ENCODE measurements at places on chromosomes 11 and 22.

DNA sequence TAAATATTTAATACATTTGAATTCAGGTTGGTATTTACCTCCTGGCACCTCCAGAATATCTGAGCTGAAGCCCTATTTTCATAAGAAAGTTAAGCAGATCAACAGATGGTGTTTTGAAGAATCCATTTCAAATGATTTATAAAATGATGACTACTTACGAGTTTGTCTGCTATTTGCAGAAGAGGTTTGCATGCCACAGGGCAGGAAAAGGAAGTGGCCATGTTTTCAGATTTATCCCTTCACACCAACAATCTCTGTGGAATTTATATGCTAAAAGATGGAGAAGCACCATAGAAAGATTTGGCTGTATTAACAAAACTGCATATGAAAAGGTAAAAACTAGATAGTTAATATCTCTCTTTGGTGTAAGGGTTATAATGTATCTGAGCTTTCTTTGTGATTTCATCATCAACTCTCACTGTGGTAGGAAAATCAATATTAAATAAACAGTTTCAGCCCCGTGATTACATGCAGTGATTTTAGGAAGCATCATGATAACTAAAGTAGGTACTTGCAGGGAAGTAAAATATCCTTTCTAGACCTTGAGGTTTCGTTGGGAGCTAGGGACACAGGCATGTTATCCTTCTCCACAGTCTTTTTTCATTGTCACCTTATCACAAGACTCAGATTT, 2.6 kb downstream of the BMAL1 start:
- no peak for DNase-seq

- DNase-seq = no peak
Measured at GRCh38 chr11:20161230-20161918, 1.1 kb upstream of the DBX1 start.

DNA sequence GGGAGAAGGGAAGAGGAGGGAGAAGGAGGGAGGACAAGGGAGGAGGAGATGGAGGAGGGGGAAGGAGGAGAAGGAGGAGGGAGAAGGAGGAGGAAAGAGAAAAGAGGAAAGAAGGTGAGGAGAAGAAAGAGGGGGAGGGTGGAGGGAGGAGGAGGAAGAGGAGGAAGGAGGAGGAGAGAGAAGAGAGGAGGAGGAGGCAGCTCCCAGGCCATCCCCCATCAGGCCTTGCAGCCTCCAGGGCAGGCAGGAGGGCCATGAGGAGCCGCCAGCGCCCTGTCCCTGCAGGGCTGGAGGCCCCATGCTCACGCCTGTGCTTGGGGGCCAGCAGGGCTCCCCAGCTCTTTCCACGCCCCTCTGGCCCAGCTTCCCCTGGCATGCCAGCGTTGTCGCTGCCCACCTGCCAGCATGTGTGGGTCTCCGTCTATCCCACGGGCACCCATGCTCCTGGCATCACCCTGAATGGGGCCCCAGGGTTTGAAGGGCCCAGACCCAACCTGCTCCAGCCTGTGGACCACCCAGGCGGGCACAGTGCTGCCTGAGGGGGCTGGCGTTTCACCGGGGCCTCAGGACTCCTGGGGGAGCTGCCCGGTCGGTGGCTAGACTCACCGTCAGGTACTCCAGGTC, 5.2 kb downstream of the TSPAN32 start:
- no peak for DNase-seq

- no peak for DNase-seq
Measured at GRCh38 chr11:90756617-90757016, 533.8 kb upstream of the CHORDC1 start.

- DNase-seq = no peak
Measured at GRCh38 chr11:107988397-107989158, 20.1 kb upstream of the CUL5 start.

GRCh38 chr22:20563466-20563906, 56.1 kb downstream of the MED15 start:
- DNase-seq = no peak

GRCh38 chr22:35322126-35322525, 22.4 kb downstream of the TOM1 start:
- no peak for DNase-seq

GRCh38 chr11:8258784-8259183, 4.9 kb downstream of the LMO1 start:
- DNase-seq = no peak

DNA sequence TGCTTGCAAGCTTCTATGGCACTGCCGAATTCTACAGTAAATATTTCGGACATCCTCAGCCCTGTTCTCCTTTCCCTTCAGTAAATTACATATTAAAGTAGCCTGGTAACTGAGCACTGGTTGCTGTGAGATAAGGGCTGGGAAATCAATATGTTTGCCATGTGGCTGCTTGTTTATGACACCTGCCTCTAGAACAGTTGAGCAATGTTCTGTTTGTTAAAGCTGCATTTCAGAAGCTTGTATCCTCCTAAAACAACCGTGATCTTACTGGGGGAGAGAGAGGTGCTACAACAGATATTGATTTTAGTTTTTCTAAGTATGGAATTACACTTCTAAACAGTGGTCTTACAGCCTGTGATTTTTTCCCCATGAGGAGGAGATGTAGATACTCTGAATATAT, 39.4 kb downstream of the ZBTB16 start:
- no peak for DNase-seq

- DNase-seq = peak; percentile 44
Measured at GRCh38 chr11:69918938-69919650, 99.9 kb upstream of the FGF3 start.

DNA sequence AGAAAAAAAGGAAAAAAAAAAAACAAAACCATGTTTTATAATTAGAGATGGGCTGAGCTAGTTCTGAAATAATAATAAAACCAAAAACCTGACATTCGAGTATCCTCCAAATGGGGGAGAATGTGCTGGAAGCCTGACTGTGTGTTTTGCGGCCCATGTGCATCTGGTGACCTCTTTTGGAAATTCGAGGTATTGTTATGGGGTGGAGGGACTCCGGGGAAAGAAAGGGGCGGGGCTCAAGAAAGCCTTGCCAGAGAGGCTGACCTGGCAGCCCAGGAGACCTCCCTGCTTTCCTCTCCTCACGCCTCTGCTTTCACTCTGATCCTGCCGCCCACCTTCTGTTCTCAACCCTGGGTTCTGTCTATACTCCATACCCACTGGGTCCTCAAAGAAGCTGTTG, 72.9 kb downstream of the CTTN start:
- no peak for DNase-seq

- peak; percentile 28 for DNase-seq
Measured at GRCh38 chr11:2892967-2893528, 7.5 kb upstream of the CDKN1C start.

GRCh38 chr11:107682572-107682971, 29.3 kb downstream of the SLN start:
- no peak for DNase-seq

GRCh38 chr11:119340335-119341221, at the start of gene C1QTNF5:
TSS of gene C1QTNF5 (minus strand) at chr11:119340883. CDS start at chr11:119340397, 486 bp downstream.
- no peak for DNase-seq

GRCh38 chr11:116258821-116259220, 514.0 kb downstream of the BUD13 start:
- no peak for DNase-seq

DNA sequence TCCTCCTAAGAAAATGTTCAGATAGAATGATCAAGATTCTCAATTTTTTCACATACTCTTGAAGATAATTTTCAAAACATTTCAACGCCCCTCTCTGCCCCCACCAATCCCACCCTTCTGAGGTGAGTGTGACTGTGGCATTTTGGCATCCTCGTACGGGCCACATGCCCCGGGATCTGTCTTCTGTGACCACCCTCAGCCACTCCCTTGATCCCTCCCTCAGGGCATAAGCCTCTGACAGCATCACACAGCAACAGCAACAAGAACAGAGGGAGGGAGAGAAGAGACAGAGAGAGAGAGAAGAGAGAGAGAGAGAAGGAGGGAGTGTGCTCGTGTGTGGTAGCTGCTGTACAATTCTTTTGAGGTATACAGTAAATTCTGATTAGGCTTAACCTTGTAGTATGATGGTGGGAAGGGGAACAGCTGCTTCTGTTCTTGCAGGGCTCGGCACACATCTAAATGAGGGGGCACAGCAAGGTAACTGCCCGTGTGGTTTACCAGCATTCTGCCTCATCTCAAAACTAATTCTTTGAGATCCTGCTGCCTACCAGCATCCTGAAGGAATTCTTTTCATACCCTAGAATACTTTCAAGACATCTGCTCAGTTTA, 21.4 kb downstream of the SCUBE2 start:
- no peak for DNase-seq

DNA sequence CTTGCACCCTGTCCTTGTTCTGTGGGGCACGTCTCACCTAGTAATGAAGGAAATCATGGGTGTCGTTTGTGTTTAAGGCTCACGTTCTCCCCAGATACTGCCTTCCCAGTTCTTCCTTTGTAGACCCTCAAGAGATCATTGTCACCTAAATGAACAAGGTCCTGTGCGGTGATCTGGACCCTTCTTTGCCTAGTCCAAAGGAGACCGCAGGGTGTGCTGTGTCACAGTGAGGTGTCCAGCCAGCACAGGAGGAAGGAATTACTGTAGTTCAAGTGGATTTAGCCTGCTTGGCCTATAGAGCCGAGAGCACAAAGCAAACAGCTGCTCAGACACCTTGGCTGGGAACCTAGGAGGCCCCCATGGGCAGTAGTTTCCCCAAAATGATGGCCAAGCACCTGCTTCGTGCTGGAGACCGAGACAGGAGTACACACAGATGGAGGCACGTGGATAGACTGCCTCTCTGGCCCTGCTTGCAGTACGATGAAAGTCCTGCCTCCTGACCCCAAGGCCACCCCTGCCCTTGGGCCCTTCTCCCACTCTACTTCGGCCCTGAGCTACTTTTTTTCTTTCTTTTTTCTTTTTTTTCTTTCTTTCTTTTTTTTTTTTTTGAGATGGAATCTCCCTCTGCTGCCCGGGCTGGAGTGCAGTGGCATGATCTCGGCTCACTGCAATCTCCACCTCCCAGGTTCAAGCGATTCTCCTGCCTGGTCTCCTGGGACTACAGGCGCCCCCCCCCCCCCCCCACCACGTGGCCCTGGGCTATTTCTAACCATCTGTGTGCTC, 19.4 kb upstream of the PPFIA1 start:
- no peak for DNase-seq

GRCh38 chr11:72080326-72081183, at the start of the genes LRRC51 and NUMA1:
TSS of gene LRRC51 (plus strand) at chr11:72080850. CDS start at chr11:72089084, 8,234 bp downstream.
TSS of gene NUMA1 (minus strand) at chr11:72080542. CDS start at chr11:72035943, 44,599 bp downstream.
- peak; percentile 97 for DNase-seq

DNA sequence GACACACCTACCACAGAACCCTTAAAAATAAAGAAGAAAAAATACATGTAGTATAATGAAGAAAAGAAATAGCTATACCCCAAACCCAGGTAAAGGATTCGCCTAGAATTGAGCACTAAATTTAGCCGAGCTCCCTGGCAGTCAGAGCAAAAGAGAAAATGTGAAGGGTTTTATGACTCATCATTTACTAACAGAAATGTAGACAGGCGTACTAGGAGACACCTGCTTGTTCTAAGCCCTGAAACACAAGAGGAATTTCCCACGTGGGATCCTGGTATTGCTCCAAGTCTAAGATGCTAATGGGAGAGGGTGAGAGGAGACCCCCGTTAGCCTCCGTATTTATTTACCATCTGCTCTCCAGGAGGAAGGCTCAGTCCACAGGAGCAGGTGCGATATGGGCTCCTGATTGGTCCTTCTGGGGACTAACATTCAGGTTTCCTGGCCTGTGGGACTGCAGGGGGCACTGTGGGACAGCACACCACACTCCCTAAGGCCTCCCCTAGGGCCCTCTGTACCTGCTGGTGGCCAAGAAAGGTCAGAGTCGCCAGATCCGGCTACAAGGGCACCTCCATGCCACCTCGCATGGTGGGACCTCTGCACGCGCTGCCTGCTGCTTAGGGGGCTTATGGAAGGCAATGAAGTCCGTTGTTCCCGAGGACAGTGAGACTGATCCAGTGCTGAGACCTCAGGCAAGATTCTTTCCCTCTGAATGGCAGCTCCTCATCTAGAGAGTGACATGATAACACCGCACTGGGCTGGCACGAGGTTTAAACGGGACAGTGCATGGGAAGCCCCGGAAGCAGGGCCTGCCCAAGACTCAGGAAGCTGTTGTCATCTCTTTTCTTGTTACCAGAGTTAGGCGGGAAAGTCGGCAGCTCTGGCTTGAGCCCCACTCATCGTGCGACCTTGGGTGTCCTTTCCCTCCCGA, 25.8 kb downstream of the KCNC1 start:
- DNase-seq = no peak

- no peak for DNase-seq
Measured at GRCh38 chr11:134574947-134575346, 162.9 kb upstream of the B3GAT1 start.

DNA sequence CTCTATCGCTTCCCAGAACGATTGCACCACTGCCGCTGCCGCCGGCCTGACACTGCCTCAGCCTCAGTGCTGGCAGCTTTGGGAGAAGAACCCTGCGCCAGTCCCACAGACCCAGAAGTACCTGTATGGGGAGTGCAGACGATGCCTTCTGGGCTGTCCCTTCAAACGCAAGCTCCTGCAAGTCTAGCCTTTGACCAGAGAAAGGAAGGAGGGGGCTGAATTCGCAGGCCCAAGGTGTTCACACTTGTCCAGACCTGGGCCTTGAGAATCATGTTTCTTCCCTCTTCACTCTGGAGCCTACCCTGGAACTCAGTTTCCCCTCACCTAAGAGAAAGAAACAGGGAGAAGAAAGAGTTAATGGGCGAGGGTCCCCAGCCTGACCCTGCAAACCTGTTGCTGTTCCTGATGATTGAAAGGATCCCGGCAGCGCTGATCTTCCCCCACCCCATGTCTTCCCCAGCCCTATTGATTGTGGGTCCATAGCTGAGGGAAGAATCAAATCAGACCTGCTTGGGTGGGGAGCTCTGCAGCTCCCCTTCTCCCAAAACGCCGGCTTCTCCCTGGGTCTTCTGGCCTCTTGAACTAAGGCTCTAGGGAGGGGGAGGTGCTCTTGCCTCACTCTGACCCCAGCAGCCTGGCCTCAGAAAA, 786 bp upstream of the MCAM start:
- no peak for DNase-seq

DNA sequence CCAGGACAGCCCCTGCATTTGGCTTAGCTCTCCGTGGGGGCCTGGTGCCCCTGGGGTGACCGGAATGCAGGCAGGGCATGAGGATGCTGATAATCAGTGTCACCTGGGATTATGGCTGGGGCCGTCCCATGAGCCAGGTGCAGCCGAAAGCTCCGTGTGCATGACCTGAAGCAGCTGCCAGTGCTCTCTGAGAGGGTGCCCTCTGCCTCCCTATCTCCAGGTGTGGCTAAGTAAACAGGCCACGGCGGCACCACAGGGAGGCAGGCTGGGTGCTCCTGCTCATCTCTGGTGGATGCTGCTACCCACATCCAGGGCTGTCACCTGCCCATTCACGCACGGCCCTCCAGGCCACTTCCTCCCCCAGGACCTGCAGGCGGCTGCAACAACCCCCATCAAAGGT, 29.8 kb downstream of the DUSP8 start:
- DNase-seq = no peak

DNA sequence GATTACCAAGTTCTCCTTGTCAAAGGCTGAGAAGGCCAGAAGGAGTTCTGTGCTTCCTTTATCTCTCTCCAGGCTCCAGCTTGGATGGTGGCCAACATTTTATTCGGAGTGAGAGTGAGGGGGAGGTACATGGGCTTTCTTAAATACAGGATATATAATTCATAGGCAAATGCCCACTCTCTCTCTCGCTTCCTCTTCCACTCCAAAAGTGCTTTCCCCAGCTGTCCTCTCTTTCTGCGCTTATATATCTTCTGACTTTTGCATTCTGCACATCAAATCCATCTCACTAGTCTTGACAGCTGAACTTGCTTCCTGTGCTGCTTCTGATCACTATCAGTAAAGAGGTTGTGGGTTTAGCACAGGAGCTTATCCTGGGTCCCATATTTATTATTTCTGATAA, 125.4 kb upstream of the ARHGAP20 start:
- no peak for DNase-seq

- no peak for DNase-seq
Measured at GRCh38 chr22:44329179-44329796, 16.5 kb upstream of the SHISAL1 start.

Measured in activated T-helper 1 cell treated with Interleukin-2 at 50 U/mL for 16 hours (primary cell).